ENCODE measurements at places on chromosomes 2 and 18.

DNA sequence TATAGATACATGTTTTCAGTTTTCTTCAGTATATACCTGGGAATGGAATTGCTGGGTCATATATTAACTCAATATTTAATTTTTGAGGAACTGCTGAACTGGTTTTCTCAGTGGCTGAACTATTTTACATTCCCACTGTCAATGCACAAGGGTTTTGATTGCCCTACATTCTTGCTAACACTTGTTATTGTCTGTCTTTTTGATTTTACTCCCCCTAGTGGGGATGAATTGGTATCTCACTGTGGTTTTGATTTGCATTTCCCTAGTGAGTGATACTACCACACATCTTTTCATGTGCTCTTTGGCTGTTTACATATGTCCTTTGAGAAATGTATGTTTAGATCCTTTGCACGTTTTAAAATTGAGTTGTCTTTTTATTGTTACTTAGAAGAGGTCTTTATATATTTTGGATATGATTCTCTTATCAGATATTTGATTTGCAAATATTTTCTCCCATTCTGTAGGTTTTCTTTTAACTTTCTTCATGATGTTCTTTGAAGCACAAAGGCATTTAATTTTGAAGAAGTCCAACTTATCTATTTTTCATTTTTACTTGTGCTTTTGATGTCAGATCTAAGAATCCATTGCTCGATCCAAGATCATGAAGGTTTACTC, 36.2 kb downstream of the ASB1 start:
- DNase-seq = no peak

DNA sequence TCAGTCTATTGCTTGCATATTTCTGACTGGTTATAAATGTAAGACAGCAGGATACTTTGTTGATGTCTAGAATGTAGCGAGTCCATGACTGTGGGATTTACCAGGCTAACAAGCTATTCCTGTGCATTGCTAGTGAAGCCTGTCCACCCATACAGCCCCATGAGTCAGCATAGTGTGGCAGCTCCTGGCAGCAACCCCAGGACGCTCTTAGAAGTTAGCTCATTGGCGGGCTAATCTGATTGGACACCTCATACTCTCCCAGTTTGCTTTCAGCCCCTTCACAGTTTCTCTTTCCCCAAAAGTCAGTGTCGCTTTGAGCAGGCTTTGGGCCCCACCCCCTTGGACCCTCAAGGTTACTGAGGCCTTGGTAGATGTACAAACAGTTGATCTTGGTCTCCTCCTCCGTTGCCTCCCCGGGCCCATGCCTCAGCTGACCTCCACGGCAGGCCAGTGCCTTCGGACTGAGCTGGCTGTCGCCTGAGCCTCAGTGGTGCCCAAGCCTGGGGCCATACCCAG, 48.0 kb downstream of the COA5 start:
- DNase-seq = no peak

DNA sequence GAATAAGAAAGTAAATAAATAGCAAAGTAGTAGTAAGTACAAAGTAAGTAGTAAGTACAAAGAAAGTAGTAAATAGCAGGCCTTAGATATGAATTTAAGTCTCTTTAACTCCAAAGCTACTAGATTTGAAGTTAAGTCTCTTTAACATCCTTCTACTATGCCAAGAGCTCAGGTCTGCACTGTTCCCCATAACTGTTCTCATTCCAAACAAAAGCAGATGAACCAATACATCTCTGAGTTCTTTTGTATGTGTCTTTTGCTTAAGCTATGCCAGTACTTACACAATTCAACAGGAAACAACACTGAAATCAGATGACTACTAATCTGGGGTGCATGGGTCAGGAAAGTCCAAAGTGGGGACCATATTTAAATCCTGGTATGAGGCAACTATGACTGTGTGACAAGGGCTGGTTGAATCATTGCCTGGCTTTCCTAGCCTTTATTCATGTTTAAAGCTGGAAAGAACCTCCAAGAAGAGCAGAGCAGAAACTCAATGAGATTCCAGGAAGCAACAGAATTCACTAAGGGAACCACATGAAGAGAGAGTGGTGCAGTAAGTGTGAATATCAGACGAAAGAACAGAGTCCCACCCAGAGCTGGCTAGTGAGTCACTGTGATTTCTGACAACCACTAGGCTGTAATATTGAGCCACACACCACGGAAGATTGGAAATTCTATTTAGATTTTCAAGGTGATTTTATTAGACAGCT, 51.0 kb upstream of the CYP26B1 start:
- no peak for DNase-seq

- DNase-seq = no peak
These were observed 43.1 kb downstream of the CPO start for GRCh38 chr2:206982360-206982955.

DNA sequence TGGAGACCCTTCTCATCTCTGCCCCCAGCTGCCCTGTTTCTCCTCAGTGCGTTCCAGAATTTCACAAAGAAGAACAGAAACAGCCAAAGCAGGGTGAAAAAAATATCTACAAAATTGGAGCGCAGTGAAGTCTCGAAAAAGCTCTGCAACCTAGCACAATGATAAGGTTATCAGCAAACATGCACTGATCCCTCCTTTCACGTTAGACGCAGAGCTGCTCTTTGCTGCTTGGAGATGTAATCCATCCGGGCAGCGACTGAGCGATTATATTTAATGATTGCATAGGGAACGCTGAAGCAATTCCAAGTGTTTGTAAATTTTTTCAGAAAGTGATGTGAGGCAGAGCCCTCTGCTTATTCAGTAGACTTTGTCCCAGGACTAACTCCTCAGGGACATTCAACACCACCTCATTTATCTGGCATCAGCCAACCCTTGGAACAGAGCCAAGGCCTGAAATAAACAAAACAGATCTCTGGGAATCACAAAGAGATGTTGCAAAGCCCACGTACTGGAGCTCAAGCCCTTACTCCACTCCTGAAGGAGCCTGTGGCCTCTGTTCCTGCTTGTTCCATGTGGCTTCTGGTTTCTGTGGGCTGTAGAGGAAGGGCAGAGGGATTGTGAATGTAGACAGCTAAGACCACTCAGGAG, 172.6 kb upstream of the BCL2L11 start:
- no peak for DNase-seq
